ENCODE measurements at places on chromosomes 6 and 20.

DNA sequence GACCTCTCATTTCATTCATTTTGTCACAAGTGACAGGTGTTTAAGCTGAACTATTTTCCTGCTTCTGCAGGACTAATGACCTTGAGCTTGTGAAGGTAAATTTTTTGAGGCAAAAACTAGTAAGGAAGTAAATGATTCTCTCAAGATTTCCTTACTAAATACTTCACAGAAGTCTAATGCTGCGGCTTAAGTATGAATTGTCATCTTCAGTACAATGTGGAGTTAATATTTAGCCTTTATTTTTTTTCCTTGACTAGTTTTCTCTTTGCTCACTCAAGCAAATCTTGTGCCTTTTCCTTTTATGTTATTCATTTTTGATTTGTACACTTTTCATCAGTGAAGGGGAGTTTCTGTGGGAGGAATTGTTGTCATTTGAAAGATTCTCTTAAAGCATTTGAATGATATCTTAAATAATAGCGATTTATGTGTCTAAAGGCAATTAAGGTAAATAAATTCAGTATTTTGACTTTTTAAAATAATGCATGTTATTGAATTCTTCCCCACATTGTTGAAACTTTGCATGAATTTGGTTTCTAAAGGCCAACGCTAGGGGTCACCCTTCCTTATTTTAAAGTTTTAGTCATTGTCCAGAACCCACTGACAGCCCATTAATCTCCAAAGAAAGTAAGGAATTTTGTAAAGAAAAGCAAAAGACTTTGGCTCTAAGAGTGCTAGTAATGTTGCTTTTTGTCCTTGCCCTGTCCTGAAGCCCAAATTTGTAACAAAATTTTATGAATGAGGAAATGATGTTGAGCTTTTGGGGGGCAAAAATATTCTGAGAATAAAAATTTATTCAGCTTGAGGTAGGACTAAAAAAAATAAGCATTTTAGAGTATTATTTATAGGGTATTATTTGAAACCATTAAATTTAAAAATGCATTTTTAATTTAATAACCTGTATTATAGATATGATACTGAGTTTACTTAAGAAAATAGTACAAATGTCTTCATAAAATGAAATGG is 157.4 kb upstream of the LAMA2 start:
- peak; percentile 38 for DNase-seq

GRCh38 chr6:12538881-12539357 is 177.6 kb upstream of the PHACTR1 start:
- no peak for DNase-seq

DNA sequence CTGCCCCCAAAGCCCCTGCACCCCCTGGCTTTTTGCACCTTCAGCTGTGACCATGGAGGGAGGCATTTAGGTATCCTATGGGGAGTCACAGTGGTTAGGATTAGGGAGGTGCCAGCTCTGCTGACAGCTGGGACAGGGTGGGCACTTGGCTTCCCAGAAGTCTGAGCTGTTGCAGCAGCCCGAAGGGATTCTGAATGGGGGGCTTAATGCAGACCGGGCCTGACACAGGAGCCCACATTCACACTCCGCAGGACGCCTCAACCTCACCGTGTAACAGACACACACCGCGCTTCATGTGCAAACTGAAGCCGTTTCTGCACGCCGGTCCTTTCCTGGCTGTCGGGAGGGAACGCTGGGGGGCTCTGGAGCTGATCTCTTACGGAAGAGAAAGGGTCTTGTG is 1.9 kb downstream of the EBF4 start:
- no peak for DNase-seq

DNA sequence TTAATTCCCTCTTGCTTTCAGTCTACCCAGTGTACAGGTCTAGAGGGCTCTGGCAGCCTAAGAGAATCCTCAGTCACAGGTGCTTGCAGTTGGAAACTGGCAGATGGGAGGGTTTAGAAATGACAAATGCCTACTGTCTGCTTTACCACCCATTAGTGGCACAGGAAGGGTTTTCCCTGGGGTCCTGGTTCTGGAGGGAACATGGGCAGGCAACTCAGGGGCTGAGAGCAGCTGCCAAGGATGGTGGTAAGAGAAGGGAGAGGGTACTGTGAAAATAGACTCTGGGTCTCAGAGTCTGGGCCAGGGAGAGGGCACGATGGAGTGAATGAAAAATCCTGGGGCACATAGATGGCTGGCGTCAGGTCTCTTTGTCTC is 103.5 kb downstream of the TCP11 start:
- no peak for DNase-seq

DNA sequence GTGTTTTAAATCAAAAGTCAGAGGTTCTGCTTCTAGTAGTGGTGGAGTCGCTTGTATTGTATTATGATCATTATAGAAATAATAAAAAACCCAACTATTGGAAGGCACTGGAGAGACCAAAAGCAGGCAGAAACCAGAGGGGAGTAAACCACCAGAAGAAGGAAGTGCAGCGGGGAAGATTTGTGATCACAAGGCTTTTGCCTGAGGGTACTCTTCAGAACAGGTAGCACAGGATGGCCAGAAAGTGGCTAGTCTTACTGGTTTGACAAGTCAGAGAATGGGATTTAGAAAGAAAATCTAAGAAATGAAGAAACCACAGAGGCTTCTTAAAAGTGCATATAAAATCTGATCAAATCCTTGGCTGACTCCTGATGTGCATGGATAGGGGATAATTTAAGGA is 24.0 kb downstream of the MAPK13 start:
- no peak for DNase-seq

DNA sequence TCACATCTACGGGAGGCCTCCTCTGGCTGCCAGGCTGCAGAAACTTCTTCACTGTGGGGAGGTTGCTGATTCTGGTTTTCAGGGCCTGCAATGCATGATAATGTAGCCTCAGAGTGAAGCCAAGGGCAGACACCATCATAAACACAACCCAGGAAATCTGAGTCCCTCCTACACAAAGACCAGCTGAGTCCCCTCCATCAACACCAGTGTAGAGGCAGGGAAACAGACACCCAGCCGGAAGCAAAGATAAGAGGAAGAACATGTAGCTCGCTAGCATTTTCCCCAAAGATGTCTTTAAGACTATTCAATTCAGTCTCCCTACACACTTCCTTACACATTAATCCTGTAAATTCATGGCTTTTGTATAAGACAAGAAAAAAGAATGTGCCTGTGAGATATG is 23.6 kb downstream of the GSTA2 start:
- DNase-seq, result no peak

- DNase-seq, result no peak
These were observed 48.5 kb upstream of the OLIG3 start for GRCh38 chr6:137542713-137543112.

GRCh38 chr20:33305589-33306057 is 22.6 kb downstream of the BPIFB1 start:
- DNase-seq, result no peak

DNA sequence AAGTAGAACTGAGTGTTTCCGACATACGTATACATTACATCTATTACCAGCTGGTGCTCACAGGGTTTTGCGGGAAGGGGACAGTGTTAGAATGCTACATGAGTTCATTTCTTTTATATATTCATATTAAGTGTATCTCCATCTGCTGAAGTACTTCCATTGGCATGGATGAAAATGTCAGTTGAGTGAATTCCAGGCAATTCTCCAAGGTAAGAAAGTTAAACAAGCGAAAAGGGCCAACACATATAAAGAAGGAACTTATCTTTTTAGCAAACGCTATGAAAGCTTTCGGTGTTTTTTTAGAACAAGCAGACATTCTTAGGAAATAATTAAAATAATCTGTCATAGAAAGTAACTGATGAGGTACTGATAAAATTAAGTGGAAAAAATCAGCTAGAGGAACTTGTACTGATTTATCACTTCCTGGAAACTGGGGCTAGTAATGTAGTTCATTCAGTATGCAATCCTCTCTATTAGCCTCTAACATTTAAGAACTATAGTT is 34.6 kb downstream of the RNF146 start:
- DNase-seq, result no peak

DNA sequence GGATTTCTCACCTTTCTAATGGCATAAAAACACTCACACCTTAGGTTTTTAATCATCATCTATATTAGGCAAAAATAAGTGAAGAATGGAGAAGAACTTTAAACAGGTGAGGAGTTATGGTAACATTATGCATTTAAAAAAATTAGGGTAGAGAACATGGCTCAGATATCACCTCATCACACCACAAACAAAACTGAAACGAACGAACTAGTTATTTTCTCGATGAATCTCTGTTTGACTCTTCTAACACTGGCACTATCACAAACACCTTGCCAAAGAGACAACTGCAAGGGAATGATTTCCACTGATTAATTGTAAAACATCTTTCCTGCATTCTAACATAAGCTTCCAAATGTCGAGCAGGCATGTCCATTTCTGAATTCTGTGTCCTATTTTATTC is 286.1 kb upstream of the GJE1 start:
- no peak for DNase-seq

DNA sequence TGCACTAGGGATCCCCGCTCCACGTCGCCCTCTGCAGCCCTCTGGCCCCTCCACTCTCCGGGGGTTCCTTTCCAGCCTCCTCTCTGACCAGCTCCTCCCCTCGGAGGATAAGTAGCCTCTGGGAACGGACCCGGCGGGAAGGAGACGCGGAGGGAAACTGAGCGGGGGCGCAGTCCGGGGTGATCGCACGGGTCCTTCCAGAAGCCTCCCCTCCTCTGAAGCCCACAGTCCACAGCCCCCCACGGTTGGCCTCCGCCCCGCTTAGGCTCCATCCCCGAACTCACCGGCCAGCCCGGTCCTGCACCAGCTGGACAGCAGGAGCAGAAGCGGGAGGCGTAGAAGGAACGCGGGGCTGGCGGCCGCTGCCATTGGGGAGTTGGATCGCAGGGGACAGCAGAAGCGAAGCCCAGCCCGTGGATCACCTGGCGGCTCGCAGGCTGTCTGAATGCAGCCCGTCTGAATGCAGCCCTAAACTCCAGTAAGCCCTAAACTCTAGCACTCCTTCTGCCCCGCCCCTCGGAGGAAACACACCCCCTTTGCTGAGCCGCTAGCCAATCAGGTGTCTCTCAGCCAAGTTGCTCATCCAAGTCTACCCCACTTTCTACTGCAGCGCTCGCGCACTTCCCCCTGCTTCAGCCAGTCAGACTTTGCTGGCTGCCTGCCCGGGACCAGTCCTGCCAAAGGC is at the start of gene RAET1G:
RAET1G (minus strand) TSS at position 480 of the 685 bp plus-strand sequence; CDS start at position 369, 111 bp downstream.
- DNase-seq, result peak; percentile 86

GRCh38 chr6:119446609-119447008 is 97.0 kb upstream of the MAN1A1 start:
- peak; percentile 83 for DNase-seq

- peak; percentile 61 for DNase-seq
These were observed 7.2 kb downstream of the HLA-DMB start for GRCh38 chr6:32933661-32934085.

DNA sequence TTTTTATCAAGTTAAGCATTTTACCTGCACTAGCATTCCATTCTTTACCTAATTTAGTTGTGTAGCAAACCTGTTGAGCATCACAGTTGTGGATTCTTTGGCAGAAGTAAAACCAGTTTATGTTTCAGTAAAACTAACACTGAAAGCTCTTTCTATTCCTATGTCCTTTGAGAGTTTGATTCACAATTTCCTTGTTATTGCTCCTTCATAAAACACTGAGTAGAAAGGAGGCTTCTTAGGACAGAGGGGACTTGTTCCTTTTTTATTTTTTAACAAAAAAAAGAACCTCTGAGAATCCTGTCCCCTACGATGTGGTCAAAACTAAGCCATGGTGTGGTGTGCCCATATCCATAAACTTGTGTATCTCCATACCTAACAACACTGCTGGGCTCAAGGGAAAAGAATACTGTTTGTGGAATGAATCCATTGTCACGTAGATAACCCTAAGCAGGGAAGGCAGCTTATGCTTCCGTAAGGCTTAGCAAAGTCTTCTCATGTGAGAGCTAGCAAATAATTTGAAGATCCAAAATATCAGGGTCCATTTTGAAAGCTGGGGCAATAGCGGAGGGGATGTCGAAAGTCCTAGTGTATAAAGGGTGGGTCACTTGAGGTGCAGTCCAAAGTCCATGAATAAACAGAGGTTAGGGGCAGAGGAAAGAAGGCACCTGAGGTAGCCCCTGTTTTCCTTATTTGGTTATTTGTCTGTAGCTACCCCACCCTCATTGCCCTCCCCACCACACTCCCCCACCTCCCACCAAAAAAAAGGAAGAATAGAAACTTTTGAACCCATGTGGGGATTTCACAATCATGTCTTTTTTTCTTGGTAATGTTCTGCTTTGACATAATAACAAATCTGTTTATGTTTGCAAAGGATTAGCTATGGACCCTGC is 71.0 kb downstream of the PLAGL1 start:
- no peak for DNase-seq

DNA sequence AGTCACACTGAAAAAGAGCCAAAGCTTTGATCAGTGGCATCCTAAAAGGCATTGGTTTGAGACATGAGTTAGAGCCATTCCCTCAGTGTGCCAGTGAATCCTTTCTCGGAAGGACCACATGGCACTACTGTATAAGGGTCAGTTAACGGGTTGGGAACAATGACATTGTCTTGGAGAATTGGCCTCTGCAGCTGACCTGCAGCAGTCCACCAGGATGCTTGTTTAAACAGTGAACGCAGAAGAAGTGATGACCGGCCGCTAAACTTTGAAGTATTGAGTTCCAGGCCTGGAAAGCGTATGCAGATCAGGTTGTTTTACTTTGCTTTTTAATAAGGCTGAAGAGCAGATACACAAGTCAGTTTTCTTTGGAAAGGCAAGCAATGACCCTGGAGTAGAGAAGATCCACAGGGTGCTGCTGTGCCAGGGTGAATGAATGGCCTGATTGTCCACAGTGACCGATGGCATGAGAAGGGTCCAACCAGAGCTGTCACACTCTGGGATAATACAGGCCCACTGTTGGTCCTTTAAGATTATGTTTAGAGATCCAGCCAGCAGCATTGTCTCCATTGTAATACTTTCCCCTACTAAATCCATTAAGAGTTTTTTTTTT is 57.8 kb downstream of the GMPR start:
- no peak for DNase-seq

- DNase-seq, result no peak
These were observed 1.5 kb downstream of the LRRC73 start for GRCh38 chr6:43508481-43509141.

DNA sequence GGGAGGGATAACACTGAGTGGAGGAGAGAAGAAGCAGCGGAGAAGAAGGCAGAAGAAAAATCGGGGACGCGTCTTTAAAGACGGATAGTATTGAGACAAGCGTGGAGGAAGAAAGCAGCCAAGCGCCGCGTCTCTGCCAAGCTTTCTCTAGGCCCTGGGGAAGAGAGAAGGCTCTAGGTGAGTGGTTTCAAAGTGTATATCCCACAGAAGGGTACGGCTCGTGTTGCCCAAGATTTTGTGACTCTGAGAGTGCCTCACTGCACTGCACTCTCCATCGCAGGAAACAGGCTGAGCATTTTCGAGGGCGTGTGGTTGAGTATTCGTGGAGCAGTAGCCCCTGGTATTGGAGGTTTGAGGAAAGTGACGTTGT is 185.4 kb downstream of the TRIM27 start:
- DNase-seq, result no peak

- no peak for DNase-seq
These were observed 5.5 kb upstream of the HDDC2 start for GRCh38 chr6:125307150-125307838.

DNA sequence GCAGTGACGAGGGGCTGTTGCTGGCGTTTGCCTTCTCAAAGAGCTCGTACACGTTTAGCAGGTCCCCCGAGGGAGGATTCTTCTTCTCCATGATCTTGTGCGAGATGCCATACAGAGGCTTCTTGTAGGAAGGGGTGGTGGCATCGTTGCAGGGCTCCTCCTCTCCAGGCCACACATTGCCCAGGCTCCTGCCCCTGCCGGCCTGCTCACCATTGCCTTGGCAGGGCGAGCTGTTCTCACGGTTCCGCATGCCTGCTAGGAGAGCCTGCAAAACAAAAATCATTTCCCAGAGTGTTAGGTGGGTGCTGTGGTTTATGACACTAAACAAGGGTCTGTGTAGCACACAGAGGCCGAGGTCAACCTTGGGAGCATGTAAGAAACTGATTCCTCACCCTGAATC is 42.7 kb downstream of the MTRES1 start:
- DNase-seq, result no peak
